ENCODE measurements at places on chromosomes 13 and 19.

GRCh38 chr13:74329962-74330361, 195.8 kb upstream of the KLF12 start:
- no peak for DNase-seq

DNA sequence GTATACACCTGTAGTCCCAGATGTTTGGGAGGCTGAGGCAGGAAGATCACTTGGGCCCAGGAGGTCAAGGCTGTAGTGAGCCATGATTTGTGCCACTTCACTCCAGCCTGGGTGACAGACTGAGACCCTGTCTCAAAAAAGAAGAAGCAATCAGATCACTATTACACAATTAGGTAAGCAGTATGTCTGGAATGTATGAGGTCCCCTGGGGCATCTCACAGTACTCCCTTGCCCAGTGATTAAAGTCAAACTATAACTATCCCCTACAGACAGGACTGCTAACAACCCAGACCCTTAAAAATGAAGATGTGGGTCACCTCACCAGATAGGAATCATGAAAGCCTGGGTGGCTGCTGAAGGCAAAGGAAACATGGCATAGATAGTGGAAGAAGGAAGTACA, 9.4 kb upstream of the PAN3 start:
- no peak for DNase-seq

- no peak for DNase-seq
These were observed 32.9 kb downstream of the TSKS start for GRCh38 chr19:49730166-49730565.

DNA sequence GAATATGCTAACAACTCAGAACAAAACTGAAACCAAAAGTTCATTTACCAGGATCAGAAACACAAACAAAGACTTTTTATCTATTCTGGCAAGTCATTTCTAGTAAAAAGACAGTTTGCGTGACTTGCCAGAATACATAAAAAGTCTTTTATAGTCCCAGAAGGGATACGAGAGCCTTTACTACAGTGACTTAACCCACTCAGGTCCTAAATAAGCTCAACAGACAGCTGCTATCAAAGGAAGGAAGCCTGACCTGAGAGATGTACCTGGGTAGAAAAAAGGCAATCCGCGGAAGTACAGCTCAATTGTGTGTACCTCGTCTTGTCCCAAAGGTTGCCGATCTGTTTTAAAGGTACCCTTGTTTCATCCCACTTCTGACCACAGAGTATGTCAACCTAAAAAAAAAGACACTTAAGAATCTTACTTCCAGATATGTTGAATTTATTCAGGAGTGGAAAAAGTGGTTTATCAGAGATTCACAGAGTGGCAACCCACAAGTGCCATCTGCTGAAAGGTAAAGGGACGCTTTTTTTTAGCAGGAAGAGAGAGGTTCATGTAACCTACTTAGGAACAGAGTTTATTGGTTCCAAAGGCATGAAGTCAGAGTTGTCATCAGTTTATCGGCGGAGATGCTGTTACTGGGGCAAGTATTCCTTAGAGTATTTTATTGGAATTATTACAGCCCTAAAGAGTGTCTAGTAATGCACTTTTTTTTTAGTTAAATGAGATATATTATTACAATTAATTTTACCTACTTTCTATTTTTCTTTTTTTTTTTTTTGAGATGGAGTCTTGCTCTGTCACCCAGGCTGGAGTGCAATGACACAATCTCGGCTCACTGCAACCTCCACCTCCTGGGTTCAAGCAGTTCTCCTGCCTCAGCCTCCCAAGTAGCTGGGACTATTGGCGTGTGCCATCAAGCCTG, 69.7 kb upstream of the C1QTNF9B start:
- DNase-seq: no peak

GRCh38 chr19:16379521-16380313, 55.1 kb downstream of the KLF2 start:
- no peak for DNase-seq

All from AG04450 (cell line).